ENCODE measurements at places on chromosomes 7 and 10.

DNA sequence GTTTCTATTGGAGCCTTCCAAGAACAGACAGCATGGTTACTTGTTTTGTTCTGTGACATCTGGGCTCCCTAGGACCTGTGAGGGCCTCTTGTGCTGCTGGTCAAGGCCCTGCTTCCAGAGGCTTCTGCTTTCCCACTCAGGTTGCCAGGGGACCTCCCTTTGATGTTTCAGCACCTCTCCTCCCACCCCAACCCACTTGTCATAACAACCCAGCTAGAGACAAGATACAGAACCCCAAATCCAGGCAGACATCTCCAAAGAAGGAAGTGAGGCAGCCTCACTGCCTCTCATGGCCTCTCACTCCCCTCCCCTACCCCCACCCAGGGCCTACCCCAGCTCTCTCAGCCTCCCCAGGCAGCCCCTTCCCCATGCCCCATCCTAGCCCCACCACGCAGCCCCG is 11.3 kb downstream of the NFKB2 start:
- no peak for DNase-seq

- DNase-seq: no peak
Measured at GRCh38 chr10:92681306-92681834, 8.4 kb upstream of the HHEX start.

GRCh38 chr10:24706479-24707118 is 17.1 kb downstream of the ARHGAP21 start:
- DNase-seq: peak; percentile 62

DNA sequence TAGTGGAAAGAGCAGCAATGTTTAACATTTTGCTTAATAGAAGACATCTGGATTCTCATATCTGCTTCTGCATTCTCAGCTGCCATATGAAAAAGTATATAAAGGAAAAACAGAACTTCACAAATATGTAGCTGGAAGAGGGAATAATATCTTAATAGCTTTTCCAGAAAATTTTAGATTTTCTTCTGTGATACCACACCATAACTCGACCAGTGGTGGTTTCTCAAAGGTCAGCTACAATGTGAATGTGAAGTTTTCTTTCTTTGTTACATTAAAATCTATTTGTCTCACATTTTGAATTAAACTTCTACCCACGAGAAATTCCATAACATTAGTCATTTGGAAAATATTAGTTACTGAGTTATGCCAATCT is 339.8 kb downstream of the PARD3 start:
- no peak for DNase-seq

GRCh38 chr10:3687510-3688081 is 97.4 kb downstream of the KLF6 start:
- no peak for DNase-seq

DNA sequence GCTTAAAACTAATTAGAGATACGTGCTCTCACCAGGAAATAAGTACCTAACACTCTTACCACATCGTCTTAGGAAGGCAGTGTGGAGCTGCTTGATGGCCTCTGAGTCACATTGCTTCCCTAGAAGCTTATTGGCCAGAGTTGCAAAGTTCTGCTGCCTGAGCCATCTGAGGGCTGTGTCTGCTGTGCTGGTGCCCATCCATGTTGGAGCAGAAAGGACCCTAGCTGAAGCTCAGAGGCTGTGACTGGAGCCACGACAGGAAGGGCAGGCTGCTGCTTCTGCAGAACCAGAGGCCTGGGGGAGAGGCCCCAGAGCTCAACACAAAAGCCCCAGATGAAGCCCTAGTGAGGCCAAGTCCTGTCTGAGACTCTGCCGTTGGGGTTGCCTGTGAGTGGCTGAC is 64.8 kb upstream of the IGFBP3 start:
- DNase-seq: no peak

DNA sequence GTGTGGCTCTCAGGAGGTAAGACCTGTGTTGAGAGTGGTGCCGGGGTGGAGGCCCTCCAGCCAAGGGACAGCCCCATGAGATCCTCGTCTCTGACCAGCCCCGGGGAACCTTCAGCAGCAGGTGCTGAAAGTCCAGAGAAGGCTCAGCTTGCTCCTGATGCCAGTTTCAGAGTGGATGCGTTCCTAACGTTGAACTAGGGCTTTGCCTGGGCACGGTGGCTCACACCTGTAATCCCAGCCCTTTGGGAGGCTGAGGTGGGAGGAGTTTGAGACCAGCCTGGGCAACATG is 45.7 kb downstream of the BAIAP2L1 start:
- DNase-seq: no peak

GRCh38 chr10:69389827-69390490 is 26.8 kb downstream of the TACR2 start:
- peak; percentile 28 for DNase-seq

GRCh38 chr10:132698761-132699391 is 87.1 kb downstream of the NKX6-2 start:
- DNase-seq: no peak

- no peak for DNase-seq
Measured at GRCh38 chr7:67821116-67821515, 824.5 kb downstream of the TYW1 start.

DNA sequence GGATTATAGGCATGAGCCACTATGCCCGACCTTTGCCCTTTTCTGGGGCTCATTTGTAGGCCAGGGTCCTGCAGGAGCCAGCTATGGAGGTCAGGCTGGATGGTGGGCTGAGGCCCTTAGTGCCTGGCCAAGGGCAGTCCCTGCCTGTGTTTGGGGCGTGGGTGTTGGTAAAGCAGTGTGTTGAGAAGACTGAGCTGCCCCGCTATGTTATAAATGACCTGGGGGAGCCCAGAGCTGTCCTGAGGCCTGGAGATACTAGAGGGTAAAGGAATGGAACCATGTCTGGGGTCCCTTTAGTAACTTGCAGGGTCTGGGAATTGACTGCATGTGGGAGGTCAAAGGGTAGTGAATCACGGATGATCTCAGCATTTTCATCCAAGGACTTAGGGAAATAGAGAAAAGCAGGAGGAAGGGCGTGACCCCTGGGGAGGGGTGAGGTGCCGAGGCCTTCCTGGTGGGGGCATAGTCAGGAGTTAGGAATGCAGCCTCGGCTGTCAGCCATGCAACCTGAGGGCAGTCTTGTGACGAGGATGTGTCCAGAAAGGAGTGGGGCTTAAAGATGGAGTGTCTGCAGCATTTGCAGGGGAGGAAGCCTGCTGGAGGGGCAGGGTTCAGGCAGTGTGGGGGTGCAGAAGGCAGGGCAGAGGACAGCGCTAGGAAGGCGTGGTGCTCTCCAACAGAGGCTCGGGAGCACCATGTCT is 31.5 kb downstream of the TMEM248 start:
- no peak for DNase-seq

DNA sequence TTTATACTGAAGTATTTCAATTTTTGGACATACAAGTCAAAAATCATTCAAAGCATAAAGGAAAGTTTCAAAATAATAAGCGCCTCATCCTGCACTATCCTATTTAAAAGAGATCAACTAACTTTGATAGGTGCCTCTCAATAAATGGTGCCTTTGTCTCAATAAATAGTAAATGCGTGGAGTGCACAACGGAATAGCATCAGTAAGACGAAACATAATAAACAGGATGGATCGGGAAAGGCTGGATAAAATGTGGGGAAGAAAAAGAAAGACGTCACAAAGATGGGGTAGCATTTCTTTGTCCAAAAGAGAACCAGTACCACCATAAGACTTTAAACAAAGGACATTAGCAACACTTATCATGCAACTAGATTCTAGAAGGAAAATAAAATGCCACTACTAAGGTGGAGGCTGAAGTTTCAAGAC is 571 bp upstream of the PRKAR2B start:
- DNase-seq: no peak

DNA sequence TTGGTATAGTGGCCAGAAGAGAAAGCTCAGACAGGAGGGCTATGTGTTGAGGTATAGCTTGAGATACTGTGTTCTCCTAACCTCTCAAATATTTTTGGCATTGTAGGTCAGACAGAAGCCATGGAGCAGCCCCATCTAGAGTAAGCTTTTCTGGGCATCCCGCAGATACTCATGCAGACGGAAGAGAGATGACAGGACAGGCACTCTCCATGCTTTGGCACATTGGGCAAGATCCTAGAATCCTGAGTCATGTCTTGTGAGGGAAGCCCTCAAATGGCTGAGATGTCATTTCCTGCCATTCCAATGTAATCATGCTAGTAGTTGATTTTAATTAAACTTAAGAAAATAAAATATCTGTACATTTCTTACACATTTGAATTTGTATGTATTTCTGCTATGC is 16.8 kb upstream of the KIF20B start:
- DNase-seq: no peak

GRCh38 chr10:89029785-89030437 is 39.3 kb downstream of the FAS start:
- DNase-seq: peak; percentile 85

GRCh38 chr7:128389085-128389617 is 20.6 kb downstream of the IMPDH1 start:
- no peak for DNase-seq

DNA sequence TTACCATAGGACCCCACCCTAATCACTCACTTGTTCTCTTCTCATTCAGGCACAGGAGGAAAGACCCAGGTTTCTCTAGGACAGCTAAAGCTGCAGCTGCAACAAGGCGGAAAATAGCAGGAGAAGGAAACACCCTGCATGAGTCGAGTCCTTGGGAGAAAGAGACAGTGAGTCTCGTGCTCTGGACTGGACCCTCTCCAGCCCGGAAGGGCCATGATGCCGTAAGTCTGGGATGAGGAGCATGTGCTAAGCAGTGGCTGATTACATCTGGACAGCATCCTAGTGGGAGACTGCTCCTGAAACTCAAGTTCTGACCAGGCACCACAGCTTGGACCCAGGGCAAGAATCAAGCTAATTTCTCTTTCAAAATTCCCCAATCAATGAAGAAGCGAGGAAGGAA is 39.4 kb downstream of the FBXW4 start:
- no peak for DNase-seq

- DNase-seq: no peak
Measured at GRCh38 chr7:144384071-144384470, 19.4 kb downstream of the NOBOX start.

GRCh38 chr10:69636626-69637605 is 6.9 kb downstream of the FAM241B start:
- DNase-seq: peak; percentile 61

- DNase-seq: no peak
Measured at GRCh38 chr7:117349570-117349969, 26.7 kb upstream of the WNT2 start.

DNA sequence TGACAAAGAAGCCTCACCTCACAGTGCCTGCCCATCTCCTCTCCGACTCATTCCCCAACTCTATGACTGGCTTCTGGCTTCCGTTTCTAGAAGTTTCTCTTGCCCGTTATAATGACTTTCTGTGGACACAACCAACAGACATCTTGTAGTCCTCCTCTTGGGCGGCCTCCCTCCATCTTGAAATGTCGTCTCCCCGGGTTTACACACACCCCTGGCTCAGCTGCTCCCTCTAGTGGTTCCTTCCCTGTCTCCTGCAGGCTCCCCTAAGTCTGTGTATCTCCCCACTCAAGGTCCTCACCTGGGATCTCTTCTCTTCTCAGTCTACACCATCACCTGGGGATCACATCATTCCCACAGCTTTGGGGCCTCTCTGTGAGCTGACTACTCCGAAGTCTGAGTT is 123.4 kb upstream of the NEBL start:
- peak; percentile 69 for DNase-seq

DNA sequence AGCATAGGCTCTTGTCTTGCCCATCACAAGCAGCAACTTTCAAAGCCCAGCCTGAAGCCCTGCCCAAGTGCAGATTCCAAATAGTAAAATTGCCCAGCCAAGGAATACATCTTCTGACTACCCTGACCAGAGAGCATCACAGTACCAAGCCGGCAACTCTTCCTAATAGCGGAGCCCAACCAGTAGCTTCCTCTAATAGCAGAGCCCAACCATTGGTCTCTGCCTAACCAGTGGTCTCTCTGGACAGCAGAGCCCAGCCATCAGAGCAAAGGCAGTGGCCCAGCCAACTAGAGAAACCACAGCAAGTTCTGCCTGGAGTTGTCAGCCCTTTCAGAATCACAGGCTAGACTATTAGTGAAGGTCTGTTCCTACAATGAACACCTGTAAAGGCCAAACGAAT is 285.6 kb downstream of the HGF start:
- DNase-seq: no peak

- no peak for DNase-seq
Measured at GRCh38 chr7:32142649-32143048, 72.4 kb upstream of the PDE1C start.

GRCh38 chr7:55975988-55976633 is 11.7 kb downstream of the NIPSNAP2 start:
- no peak for DNase-seq

DNA sequence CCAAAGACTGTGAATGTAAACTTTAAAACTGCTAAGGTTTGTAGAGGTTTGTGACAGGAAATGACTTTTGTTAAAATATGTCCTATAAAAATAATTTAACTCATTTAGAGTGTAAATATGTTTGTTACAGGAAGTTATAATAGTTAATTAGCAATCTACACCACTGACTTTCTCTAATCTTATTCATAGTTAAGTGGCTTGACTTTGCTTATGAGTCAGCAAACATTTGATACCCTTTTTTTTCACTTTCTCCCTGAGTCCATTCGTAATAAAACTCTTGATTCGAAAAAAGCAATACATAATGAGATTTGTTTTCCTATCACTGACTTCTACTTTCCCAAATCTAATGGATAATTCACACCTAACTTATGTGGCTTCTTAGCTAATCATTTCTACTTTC is 317.7 kb upstream of the SEMA3C start:
- no peak for DNase-seq

- DNase-seq: no peak
Measured at GRCh38 chr10:101835362-101835761, 8.2 kb downstream of the KCNIP2 start.

DNA sequence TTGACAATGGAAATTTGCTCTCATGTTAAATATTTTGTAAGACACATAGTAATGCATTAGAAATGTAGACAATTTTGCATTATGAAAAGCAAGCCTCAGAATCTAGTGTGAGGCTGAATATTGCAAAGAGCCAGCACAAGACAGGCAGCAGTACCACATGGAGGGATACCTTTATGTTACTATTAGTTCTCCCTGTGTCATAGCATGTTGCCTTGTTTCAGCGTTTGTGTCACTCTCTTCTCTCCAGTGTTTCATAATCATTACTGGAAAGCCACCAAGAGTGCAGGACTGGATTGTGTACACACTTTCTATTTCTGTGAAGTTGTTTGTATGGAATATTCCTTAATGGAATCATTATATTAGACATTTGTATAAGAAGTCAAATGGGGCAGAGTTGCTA is 8.5 kb downstream of the AHR start:
- no peak for DNase-seq

- DNase-seq: no peak
Measured at GRCh38 chr7:28458732-28459131, 46.4 kb downstream of the CREB5 start.

- no peak for DNase-seq
Measured at GRCh38 chr7:149823631-149824199, 14.5 kb upstream of the ZNF862 start.

Measured in activated CD4-positive, alpha-beta T cell treated with anti-CD3 and anti-CD28 coated beads for 36 hours (primary cell).